SW 1271 (cell line): ENCODE measurements at places on chromosomes 1 and 21.

DNA sequence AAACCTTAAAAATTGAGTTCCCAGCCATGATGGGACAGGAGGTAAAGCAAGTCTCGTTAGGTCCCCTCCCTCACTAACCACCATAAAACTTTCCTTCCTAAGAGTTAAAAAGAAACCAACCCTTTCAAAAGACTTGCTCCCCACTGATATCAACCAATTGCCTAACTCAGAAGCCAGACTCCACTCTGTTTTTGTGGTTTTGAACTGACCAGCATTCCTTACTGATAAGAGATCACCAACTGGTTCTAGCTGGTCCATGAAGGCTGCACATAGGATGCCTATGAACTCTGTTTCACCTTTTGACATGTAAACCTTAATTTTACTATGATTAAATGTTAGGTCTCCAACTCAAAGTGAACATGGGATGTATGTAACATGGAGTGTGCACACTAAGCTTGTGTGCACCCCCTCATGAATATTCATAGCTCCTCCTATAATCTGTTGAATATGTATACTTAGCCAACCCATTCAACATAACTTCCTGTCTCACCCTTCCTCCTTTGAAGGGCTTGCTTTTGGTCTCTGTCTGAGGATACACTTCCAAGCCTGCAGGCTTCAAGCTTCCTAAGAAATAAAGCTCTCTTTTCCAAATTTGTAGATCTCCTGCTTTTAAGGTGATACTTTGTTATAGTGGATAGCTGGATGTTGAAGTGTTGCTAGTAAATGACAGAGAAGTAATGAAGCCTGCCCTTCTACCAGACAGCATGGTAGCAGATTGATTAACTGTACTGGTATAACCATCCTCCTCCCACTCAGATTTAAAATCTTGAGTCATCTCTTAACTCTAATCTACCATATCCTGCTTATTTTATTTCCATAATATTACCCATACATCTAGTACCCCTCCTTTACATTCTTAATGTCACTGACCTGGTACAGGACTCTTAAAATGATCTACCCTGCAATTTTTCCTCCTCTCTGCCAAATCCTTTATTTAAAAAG lies 95.6 kb downstream of the ZNF644 start:
- DNase-seq, result peak; percentile 25

DNA sequence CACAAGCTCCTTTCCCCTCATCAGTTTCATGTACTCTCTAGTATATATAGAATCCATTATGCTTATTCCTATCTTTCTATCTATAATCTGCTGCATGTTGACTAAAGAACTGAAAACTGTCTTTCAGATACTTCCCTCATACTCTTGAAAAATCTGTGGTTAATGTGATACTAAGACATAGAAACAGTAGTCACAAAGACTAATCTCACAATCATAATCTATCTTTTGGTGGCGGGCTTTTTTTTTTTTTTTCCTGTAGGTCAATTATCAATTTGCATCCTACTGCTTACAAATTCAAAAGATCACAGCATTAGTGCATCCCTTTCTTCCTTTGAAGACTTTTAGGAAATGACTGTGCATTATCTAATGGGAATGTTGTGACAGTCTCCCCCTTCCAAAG lies 4.7 kb downstream of the UBR4 start:
- no peak for DNase-seq

DNA sequence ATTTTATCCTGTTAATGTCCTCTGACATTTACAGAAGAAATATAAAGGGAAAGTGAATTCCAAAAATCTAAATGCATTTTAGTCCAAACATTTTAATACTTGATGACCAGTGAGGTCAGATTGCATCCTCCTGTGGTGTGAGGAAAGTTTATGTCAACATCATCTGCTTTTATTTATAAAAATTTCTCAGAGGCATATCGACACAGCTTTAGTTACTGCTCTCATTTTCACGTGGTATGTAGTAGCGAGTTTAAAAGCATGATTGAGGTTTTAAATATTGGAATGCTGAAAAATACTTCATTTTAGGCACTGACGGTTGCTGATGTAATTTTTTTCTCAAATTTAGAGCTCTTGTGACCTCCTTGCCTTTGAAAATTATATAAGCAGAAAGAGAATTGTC lies 234.8 kb downstream of the HMCN1 start:
- DNase-seq, result no peak

- DNase-seq, result no peak
Measured at GRCh38 chr1:30151119-30151518, 572.3 kb downstream of the MATN1 start.

GRCh38 chr1:5329068-5329739 lies 663.0 kb downstream of the NPHP4 start:
- no peak for DNase-seq

DNA sequence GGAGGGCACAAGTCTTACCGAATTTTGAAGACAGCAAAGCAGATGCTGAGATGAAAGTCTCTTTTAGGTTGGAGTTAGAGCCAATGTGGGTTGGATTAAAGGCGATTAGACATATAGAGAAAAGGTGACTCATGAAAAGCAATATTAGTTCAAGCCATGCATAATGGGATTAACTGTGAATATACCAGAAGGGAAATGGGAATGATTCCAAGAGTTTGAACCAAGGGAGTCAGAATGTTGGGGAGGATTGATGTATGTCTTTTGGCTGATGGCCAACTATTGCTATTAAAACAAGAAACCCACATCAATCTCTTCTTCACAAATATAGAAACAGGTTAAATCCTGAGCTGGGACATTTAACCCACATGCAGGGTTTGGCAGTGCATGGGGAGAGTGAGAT lies 1.2 kb downstream of the HMGCS2 start:
- DNase-seq, result no peak

DNA sequence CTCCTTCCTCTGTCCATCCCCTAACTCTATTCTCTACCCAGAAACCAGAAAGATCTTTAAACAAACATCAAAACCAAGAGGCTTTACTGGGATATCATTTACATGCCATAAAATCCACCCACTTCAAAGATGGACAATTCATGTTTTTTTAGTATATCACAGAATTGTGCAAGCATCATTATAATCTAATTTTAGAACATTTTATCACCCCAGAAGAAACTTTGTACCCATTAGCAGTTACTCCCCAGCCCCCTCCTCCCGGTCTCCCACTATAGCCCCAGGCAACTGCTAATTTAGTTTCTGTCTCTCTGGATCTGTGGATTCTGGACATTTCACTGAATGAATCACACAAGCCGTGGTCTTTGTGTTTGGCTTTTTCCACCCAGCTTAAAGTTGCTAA lies 4.8 kb upstream of the SELENON start:
- DNase-seq, result no peak

DNA sequence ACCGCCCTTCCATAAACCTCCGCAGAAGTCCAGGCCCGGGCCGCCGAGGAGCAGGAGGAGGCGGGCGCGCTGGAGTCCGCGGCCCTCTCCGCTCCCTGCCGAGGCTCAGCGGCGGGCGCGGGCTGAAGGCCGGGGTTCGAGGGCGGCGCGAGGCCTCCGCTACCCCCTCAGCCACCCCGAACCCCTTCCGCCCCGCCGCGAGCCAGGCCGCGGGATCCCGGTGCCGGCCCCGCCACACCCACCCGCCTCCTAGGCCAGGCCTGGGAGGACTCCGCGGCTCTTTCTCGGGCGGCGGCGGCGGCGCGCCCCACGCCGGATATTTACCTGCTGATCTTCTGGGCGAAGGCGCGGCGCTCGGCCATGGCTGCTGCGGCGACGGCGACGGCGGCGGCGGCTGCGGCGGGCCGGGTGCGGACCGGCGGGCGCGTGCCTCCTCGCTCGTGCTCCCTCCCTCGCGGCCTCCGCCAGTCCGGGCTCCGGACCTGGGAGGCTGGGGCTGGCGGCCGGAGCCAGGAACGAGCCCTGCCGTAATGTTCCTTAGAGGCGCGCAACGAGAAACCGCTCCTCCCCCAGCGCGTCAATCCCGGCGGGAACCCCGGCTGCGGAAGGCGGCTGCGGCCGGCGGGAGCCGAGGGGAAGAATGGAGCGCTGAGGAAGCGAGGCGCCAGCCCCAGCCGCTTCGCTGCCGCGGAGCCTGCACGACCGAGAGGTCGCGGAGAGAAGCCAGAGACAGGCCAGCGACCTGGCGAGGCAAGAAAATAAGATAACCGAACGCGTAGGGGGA lies at the start of gene DOCK7:
Gene DOCK7 (minus strand): TSS at position 484 of the 784 bp plus-strand sequence. CDS start 122 bp downstream, at position 362.
- peak; percentile 66 for DNase-seq

GRCh38 chr1:17016317-17016661 lies 4.6 kb upstream of the ATP13A2 start:
- DNase-seq, result no peak

- no peak for DNase-seq
Measured at GRCh38 chr1:184843732-184844495, 89.3 kb upstream of the EDEM3 start.

GRCh38 chr21:25326181-25326580 lies 281.1 kb downstream of the MRPL39 start:
- DNase-seq, result no peak

GRCh38 chr1:98280049-98280448 lies 359.2 kb upstream of the DPYD start:
- DNase-seq, result no peak

DNA sequence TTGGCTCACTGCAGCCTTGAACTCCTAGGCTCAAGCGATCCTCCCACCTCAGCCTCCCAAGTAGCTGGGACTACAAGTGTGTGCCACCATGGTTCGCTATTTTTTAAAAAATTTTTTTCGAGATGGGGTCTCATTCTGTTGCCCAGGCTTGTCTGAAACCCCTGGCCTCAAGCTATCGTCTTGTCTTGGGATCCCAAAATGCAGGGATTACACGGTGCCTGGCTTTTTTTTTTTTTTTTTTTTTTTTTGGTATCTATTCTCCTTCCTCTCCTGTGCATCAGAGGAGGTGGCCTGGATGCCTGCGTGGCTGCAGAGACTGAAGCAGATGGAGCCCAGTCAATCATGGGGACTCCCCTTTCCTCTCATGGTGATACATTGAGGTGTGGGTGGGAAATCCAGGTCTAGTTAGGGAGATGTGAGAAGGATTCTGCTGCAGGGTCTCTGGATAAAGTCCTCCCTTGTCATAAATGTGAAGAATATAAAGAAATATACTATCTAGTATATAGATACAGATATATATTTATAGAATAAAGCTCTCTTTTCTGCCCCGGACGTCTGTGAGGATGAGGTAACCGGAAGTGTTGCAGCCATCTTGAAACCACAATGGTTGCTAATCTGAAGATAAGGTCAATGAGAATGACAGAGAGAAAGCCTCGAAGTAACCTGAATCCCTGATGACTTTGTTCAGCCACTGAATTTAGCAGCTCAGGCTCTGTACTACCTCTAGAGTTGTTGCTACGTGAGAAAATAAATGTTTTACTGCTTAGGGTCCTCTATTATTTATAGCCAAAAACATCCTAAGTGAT lies 19.5 kb upstream of the RGSL1 start:
- no peak for DNase-seq
